NCI-H2107 (cell line): ENCODE measurements at places on chromosomes 4 and X.

GRCh38 chr4:56086073-56086541 is 137.4 kb downstream of the CEP135 start:
- no peak for DNase-seq

DNA sequence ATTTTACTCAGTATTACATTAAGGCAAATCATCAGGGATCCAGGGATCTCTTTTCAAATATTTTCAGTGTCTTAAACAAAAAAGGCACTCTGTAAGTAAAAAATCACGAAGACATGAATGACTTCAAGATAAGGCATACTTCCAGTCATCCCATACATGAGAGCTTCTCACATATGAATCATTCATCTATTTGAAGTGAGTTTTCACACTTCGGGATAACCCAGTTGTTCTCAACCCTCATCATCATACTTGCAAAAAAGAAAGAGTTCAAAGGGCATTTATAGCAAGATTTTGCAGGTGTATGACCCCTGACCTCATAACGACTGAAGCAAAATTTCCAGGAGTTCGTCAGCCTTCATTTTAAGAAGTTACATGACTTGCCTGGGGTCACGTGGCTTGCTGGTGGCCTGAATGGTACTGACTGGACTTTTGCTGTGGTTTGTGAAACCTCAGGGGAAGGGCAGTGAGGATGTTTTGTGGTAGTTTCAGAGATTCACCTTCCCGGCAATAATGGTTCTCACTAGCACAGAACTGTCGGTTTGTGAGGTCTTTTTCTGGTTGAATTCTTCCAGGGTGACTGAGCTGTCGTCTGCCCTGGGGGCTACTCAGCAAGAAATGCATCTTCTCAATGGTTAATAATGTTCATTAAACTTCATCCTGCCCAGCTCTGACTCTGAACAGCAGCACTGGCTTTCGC is 115.8 kb upstream of the SHISA3 start:
- no peak for DNase-seq

GRCh38 chrX:108138814-108139702 is 47.5 kb downstream of the ATG4A start:
- no peak for DNase-seq

DNA sequence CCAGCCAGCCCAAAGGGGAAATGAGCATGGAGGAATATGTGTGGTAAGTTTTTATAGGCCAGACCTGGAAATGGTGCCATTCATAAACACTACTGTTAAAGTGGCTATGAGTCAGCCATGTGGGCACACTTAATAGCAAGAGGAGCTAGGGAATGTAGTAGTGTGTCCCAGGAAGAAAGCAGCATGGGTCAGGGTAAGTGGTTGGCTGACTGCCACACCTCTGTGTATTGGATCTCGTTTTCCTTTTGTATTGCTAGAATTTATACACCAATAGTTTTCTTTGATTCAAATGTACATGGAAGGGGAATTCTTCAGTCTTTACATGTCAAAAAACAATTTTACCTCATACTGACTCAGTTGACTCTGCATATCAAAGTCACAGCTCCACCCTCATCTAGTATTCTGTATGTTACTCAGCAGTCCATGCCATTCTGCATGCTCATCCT is 22.9 kb upstream of the SGMS2 start:
- no peak for DNase-seq

DNA sequence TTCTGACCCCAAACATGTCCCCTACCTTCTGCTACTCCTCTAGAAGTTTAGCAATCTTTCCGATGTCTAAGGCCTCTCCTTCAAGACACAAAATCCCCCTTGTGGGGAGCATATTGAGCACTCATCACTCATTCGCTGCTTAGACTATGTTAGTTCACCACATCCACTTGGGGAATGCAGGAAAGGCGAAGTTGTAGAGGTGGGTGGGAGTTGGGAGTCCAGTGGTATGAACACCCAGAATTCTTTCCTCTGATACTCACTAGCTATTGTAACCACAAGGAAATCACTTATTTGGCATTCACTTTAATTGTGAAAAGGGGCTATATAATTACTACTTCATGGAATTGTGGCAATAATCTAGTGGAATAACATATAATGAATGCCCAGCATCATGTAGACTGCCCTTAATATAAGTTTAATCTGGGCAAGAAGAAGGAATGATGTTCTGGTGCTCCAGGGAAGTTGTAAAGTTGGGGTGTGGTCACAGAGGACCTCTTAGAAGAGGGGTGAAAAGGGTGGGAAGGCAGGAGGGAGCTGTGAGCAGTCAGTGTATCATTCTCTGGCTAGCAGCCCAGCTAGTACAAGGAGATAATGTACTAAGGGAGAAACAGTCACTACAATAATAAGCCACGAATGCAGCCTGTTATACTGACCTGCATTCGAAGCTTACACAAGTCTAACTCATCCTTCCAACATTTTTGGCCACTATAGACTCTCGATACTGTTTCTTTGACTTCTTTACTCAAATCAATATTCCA is 468.2 kb upstream of the DIPK2B start:
- no peak for DNase-seq

GRCh38 chr4:144948421-144948820 is 149.6 kb downstream of the ANAPC10 start:
- DNase-seq = no peak

DNA sequence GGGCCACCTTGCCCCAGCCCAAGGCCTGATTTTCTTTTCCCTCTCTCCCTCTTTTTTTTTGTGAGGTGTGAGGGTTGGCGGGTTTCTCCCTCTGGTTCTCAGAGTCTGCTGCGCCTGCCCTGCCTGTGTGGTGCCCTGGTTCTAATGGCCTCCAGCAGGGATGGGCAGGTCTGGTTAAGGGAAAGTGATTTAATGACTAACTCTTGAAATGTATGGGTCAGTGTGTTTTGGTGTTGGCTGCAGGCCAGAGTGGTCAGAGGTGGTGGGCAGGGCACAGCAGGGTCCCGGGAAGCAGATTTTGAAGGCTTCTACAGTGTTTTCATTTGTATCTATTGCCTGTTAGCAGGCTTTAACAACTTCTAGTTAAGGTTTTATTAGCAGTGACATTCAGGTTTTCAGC is 39.0 kb downstream of the JADE1 start:
- DNase-seq = no peak

- DNase-seq = no peak
Measured at GRCh38 chr4:37895271-37895670, 4.4 kb downstream of the TBC1D1 start.

GRCh38 chr4:149322203-149322602 is 493.4 kb downstream of the IQCM start:
- DNase-seq = no peak
